Fibroblast of gingiva (primary cell): ENCODE measurements at places on chromosomes 4 and X.
A peak's percentile ranks its signal among the peaks of the same experiment; 100 is the strongest.

GRCh38 chr4:168572002-168572401, 75.2 kb downstream of the PALLD start:
- DNase-seq, result no peak

DNA sequence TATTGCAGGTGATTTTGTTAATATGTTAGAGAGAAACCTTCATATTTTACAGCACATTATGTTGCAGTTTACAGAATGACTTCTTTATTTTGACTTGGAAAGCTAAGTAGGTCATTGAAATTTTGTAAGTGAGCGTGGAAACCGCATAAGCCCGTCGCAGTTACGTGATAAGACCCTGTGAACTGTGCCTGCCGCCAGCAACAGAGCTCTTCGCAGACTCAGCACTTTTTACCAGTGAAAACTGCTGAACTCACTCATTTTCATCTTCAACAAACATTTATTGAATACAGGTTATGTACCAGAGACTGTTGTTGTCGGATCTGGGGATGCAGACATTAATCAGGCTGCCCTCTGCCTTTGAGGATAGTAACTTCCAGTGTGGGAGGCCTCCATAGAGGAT, 355.7 kb downstream of the HS3ST1 start:
- no peak for DNase-seq

DNA sequence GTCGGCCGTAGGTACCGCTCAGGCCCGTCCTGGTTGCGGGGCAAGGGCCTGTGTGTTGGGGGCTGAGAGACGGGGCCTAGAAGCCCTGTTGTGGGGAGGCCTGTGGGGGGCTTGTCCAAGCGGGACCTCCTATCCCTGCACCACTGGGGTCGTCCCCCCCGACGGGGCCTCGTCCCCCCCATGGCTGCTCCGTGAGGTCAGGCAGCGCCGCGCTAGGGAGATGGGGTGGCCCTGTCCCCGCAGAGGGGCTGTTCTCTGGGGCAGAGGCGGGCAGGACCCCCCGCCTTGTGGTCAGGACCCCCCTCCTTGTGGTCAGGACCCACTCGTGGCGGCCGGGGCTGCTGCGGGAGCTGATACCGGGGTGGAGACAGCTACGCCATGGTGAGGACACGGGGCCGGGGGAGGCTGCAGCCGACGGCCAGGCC, 12.1 kb upstream of the GTPBP6 start:
- no peak for DNase-seq

DNA sequence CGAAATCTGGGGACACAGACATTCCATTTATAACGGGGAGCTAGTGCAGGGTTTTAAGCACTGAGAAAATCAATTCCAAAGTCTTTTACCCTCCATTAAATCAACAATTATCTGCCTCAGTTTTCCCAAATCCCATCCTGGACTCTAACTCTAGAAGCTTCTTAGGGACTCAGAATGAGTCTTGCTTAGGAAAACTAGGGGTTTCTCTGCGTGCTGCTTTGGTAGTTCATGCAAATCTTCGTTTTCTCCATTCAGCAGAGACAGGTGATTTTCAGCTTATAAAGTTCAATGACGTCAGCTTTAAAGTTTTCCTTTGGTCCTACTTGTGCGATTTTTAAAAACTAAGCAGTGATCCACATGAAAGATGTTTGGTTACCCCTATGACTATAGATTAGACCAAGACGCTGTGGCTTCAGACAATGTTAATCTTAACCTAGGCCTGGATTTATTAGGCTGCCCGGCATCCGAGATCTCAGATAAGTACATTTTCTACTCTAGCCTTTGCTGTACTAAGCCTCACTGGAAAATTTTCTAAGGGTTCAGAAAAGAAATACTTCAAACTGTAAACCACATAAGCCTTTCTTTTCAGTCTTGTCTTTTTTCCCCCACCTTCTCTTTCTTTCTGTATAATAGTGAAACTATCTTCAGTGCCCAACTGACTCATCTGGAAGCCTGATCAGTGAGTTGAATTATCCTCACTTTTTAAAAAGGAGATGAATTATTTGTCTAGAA, 121.4 kb upstream of the GATB start:
- no peak for DNase-seq

DNA sequence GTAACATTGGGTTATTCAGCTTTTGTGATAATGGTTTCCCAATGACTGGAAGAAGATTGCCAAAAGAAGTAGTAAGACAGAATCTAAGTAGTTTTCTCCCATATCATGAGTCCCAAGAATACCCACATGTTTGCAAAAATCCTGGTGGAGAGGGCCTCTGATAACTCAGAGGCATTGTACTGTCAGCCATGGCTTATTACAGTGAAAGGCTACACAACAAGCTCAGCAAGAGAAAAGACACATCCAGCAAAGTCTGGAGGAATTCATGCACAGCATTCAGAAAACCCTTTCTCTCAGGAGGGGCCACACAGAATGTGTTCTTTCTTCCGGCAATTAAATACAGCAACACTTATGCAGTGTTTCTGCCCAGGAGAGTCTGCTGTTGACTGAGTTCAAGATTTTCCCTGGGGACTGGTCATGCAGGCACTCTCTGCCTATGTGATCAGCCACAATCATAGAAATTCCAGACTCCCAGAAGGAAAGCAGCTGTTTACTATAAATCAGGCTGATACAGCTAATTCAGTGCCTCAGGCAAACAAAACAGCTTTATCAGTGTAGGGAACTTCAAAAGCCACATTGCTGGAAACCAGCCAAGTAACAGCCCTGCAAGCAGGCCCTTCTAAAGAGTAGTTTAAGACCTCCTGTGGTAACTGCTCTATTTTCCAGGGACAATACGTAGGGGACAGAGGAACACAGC, 937.1 kb downstream of the CCSER1 start:
- peak; percentile 32 for DNase-seq

DNA sequence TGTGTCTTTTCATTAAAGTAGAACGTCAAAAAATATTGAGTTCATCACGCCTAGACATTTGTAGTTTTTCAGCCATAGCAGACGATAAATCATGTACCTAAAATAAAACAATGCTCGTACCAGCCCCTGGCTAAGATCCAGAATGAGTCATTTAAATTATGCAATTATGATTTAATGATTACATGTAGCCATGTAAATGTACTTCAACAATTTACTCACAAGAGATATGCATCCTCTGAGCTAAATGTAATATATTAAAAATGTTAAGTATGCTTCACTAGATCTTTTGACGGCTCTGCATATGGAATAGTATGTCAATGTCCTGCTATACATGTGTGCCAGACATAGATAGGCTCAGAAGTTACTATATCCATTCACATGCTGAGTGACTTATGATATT, 1077.8 kb downstream of the ARAP2 start:
- DNase-seq, result no peak

DNA sequence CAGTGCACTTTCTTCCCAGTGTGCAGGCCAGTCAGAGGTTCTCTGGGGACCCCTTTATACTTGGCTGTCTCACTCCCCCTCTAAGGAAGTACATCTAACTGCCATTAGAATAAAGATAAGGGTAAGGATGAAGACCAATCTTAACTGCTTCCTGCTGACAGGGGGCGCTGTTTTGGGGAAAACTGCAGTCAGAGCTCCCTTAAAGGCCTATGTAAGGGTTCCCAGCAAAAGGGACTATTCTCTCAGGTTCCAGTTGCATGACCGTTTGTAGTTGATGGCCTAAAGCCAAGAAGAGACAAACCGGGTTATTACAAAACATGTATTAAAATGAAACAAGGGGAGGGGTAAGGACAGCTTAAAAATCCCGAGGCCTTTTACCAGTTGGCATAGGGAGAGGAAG, 115.6 kb upstream of the SPIN4 start:
- no peak for DNase-seq

- DNase-seq, result no peak
These were observed 199.0 kb upstream of the LNX1 start for GRCh38 chr4:53790286-53790685.

DNA sequence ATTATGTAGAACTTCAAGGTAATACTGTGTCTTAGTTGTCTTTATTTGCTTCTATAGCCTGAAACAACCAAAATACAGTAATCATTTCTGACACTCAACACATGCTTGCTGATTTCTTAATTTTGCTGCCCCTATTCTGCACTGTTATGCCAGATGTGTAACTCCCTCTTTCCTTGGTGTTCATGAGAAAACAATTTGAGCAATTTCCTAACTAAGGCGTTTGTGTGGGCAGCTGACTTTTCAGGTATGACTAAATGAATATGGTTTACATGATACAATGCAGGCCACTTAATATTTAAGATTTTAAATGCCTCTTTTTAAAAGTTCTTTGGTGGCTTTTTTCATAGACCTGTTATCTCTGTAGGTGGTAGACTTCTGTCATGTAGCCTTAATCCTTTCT, 46.1 kb upstream of the CENPE start:
- DNase-seq, result no peak

- DNase-seq, result no peak
These were observed 191.8 kb downstream of the ADAM29 start for GRCh38 chr4:175109933-175110332.

DNA sequence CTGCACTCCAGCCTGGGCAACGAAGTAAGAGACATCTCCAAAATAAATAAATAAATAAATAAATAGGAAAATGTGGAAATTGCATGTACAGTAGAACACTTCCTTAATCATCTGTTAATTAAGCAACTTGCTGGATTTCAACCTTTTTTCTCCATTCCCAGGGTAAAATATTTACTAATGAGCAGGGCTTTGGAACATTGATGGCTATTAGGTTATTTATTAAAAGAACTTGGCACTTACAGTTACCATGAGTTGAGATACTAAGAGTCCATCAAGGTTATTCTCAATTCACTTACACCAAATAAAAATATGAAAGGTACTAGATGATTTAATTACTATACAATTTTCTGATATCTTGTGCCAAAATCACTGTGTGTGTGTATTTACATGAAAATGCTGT, 607.1 kb downstream of the PCDH18 start:
- no peak for DNase-seq

DNA sequence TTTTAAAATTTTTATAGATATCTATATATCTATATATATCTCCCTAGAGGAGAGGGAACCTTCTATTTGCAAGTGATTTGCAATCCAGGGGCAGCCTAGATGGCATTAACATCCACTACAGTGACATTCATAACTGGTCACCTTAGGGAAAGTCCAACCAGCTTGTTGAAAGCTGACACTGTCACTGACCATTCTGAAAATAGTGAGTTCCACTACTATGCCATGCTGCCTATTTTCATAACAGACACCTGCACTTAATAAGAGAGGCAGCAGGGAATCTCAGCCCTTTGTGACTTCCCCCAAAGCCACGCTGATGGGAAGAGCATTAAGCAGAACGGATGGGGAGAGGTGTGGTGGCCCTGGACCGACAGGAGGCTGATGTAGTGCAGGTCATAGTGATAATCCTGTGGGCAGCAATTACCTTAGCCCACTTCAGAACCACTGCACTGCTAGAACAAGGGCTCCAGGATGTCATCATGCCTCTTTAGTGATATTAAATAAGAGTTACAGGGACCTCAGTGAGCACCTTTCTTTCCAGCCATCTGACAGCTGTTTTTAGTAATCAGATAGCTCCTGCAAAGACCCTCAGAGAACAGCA, 51.3 kb downstream of the GPRIN3 start:
- no peak for DNase-seq

- DNase-seq, result no peak
These were observed 4.6 kb downstream of the DUSP9 start for GRCh38 chrX:153651540-153652079.

DNA sequence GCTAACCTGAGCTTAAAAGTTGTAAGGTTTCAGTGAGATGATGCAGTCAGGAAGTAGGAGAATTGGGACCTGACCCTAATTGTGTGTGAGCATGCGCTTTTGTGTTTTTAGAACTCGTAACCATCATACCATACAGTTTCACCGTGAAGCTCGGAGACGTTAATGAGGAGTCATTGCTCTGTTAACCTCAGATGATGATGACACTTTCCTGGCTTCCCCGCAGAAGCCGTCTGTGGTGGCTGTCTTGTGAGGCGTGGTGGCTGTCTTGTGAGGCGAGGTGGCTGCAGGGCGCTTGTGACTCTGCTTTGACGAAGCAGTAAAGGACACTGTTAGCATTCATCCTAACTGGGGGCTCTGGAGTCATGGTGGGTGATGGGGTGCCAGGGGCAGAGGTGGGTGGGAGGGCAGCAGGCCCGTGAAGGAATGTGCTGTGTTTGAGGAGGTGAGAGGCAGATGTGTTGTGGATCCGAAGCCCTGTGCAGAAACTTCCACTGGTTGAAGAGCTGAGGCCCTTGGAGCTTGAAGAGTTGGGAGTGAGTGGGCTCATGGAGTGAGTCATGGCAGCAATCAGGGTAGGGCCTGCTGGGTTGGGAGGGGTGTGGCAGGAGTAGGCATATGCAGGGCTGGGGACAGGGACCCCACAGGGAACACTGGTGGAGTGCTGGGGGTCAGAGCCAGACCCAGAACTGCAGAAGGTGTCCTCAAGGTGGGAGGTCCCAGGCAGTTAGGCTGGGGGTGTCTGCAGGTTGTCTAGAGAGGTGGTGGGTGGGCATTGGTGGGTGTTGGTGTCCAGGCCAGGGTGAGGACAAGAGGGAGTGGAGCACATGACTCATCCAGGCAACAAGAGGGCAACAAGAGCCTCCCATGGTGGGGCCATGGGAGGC, 57.4 kb downstream of the NSD2 start:
- no peak for DNase-seq

DNA sequence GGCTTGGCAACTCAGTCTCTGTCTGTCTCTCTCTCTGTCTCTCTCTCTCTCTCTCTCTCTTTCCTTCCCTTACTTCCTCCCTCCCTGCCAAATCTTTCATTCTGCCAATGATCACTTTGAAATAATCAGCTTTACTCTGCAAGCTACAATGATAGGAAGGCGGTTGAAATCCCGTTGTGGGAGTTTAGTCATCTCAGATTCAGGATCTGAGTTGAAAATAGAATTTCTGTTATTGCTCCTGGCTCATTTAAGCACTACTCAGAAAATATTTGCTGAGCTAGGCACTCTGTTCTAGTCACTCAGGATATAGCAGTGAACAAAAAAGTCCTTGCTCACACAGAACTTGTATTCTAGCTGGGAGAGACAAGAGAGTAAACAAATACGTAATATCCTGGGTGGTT, 56.3 kb upstream of the DCTD start:
- DNase-seq, result no peak

GRCh38 chrX:68832101-68832416, 3.2 kb downstream of the EFNB1 start:
- DNase-seq, result peak; percentile 73

DNA sequence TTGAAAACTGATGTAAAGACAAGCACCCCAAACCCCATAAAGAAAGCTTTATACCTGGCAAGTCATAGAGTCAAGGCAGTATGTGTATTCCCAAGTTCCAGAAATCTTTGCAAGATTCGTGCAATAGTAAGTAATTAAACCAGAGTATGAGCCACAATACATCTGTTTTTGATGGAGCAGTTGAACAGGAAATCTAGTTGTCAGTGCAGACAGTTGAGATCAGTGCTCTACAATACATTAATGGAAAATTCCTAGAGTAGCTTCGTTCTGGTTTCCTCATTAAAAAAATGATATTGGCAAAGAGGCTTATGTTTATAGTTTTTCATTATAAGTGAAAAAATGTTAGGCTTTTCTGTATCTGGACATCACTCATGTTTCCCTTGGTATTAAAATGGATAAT, 575.3 kb downstream of the TRIML1 start:
- DNase-seq, result peak; percentile 18

DNA sequence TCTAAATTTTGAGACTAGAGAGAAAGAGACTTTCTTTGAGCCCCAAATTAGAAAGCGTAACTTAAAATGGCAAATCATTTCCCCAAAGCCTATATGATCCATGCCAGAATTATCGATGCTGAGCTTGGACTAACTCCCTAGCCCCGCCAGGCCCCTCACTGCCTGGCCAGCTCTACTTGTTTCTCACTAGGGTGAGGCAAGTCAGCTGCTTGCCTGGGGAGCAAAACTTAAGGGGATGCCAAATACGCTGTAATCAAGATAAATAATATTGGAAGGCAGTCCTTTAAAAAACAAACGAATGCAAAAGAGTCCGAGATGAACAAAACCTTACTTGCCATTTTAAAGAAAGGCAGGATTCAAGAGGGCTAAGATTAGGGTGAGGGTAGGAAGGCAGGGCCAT, 236.0 kb downstream of the FRMPD4 start:
- DNase-seq, result no peak
